ENCODE measurements at places on chromosomes 5 and 9.

DNA sequence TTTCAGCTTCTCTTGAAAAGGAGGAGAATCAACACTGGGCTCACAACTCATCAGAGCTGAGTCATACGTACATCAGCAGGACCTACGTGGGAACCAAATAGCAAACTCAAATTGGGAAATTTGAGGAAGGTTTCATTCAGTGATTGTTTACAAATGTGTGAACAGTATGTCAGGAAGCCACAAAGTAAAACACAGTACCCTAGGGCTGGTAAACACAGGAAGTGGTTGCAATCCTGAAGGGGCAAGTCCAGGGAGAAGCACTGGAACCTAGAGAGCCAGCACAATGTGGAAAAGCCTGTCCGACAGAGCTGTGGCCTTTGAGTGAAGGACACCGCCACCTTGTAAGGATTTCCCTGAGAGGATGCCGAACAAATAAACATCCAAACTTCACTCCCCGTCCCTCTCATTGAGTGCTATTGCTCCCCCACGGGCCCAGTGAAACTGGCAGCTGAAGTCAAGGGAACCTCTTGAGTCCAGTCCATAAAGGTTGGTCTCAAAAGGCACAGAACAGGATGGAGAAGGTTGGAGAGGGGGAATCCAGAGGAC, 26.7 kb upstream of the RICTOR start:
- DNase-seq, result no peak

DNA sequence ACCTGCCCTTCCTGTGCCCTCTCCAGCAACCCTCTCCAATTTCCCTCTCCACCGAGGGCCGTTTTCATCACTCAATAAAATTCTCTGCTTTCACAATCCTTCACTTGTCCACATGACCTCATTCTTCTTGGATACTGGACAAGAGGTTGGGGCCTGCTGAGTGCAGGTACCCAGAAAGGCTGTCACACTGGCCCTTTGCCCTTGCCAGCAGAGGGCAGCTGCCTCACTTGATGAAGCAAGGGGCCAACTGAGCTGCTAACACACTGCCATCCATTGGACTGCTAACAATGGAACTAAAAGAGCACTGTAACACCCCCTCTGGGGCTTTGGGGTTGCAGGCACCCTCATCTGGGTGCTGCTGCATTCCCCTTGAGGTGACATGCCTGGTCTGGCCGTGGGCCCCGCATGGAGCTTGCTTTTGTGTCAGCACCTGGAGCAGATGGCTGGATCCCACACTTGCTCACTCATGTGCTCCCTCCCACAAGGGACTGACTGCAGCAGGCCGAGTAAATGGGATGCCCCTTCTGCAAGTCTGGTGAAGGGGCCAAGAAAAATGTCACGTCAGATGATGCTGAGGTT, 308.1 kb upstream of the ADCY2 start:
- no peak for DNase-seq

DNA sequence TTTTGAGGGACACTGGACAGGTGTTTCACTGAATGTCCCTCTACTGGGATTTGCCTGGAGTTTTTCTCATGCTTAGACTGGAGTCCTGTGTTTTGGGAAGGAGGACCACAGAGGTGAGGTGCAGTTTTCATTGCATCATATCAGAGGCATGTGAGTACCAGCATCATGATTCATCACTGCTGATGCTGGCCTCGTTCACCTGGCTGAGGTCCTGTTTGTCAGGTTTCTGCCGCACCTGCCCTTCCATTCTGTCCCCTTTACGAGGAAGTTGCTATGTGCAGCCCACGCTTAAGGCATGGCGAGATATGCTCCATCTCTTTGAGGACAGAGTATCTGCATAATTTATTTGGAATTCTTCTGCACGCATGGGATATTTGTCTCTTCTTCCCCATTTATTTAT, 162.1 kb downstream of the TENT4A start:
- DNase-seq, result no peak

GRCh38 chr9:78714576-78714975, 417.7 kb downstream of the PSAT1 start:
- DNase-seq, result no peak

- no peak for DNase-seq
Observed at GRCh38 chr9:14902561-14902960, 7.7 kb downstream of the FREM1 start.

DNA sequence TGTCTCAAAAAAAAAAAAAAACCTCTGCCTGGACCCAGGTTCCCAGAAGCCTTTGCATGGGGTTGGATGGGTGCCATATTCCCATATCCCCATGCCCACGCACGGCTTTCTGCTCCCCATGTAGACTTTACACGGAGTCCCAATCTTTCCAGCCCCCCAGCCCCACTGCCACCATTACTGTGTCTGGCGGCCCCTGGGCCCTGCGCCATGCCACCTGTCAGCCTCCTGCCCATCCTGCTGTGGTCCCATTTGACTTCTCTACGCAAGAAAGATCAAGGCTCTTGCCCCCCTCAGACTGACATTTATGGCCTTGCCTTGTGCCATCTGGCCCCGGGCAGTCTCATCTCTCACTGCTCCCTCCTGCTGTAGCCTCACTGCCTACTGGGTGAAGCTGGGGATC, 6.5 kb upstream of the AK1 start:
- no peak for DNase-seq

- DNase-seq, result no peak
Observed at GRCh38 chr5:94407023-94407422, 211.4 kb downstream of the KIAA0825 start.

GRCh38 chr5:58786711-58787303, 203.9 kb downstream of the RAB3C start:
- DNase-seq, result no peak

DNA sequence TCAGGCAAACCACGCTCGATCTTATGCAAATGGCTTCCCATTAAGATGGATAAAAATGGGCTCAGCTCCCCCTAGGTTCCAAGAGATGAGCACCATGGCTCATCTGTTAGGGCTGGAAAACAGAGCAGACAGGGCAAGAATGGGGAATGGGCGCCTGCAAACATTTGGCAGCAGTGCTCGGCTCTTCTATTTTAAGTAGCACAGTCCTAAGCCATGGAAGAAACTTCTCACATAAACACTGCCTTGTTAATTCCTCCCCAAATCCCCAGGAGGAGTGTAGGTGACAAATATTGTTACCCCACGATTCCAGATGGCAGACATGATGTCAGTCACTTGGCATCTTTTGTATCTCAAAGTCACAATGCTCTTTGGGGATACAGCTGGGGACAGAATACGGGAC, 221.8 kb downstream of the ICE1 start:
- DNase-seq, result no peak

Measured in head of caudate nucleus (tissue), 42 donors.